ENCODE measurements at places on chromosomes 7 and 10.

DNA sequence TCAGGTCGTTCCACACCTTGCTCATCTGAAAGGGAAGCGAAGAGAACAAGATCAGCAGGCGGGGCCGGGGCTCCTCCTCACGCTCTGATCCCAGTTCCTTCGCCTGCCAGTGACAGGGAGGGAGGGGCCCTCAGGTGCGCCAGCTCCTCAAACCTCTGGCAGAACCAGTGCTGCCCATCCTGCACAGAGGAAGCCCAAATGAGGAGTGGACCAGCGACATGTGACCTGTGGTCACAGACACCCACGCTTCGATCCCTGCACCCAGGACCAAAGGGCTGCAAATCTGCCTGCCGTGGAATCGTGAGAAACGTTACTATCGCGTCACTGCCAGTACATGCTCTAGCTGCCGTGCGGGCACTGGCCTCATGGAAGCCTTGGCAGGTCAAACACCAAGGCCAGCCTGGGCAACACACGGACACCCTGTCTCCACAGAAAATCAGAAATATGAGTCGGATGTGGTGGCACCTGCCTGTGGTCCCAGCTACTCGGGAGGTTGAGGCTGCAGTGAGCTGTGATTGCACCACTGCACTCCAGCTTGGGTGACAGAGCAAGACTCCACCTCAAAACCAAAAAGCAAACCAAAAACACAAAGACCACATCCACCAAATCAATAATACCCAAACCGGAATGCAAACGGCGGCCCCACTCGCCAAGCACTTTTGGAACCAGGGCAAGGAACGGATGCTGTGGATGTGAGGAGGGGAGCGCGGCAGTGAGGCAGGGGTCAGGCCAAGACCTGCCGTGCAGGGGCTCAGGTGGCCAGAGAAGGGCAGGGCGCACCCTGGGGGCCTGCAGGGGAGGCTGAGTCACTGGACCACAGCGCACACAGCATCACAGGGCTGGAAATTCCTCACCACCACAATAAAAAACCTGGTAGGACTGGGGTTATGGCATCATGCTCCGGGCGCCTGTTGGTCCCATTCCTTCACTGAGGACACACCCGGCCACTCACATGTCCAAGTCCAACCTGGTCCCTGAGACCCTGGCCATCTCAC, 13.4 kb downstream of the NUDT1 start:
- DNase-seq = no peak

GRCh38 chr7:78516450-78516849, 717.9 kb downstream of the PHTF2 start:
- no peak for DNase-seq

DNA sequence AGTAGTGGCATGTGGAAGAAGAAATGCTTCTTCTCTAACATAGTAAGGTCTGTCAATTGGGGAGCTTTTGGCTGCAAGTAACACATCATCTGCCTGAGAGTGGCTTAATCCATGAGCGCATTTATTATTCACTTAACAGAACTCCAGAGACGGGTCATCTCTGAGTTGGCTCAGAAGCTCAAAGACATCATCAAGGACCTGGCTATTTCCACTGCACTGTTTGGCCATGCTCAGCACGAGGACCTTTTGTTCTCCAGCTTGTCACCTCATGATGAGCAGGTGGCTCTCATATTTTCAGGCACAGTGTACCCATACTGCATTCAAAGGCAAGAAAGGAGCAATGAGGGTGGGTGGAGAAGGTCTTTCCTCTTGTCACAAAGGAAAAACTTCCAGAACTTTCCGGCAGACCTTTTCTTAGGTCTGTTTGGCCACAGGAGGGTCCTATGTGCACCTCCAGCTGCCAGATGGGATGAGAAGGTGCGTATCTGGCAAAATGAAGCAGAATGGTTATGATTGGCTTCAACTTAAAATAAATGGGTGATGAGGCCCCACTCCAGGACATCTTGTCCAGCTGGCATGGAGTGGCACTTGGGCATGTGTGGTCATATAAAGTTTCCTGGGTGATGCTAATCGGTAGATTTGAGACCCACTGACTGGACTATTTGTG, 55.6 kb upstream of the SHH start:
- DNase-seq = no peak

DNA sequence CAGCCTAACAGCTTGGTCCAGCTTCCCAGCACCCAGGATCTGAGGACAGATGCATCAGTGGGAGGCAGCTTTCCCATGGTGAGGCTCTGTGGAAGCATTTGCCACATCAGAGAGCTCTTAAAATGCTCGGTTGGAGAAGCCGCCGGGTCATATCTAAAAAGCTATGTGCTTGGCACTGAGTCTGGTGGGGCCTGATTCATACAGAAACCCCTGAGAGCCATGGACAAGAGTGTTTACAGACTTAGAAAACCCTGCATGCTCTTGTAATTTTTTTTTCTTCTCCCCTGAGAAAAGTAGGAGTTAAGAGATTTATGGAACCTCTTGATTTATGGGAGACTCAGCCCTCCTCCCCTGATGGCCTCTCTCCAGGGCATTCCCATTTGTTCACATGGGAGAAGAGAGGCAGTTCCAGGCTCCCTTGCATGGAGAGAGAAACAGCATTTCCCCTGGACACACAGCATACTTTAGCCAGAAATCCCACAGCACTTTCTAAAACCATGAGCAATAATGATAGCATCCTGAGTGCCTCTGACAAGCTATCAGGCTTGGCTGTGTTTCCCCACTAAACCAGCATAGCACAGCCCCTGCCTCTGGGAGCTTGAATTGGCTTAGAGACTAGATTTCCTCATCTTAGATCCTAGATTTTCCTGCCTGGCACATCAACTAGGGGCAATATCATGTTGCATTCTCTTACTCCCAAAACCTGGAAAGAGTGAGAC, 322.1 kb upstream of the AUTS2 start:
- DNase-seq = no peak

- DNase-seq = no peak
Observed at GRCh38 chr10:46247808-46248569, 38.8 kb upstream of the ANTXRL start.

DNA sequence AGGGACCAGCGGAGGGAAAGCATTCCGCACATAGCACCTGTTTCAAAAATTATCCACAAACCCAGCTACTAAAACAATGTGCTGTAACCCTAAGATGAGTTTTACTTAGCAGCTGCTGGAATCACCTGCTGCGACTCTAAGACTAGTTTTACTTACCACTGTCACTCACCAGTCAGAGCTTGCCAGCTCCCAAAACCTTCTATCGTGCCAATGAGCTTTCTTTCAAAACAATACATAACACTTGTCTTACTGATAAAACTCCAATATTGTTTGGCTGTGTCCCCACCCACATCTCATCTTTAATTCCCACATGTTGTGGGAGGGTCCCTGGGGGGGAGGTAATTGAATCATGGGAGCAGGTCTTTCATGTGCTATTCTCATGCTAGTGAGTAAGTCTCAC, 18.4 kb downstream of the ST8SIA6 start:
- DNase-seq = no peak

DNA sequence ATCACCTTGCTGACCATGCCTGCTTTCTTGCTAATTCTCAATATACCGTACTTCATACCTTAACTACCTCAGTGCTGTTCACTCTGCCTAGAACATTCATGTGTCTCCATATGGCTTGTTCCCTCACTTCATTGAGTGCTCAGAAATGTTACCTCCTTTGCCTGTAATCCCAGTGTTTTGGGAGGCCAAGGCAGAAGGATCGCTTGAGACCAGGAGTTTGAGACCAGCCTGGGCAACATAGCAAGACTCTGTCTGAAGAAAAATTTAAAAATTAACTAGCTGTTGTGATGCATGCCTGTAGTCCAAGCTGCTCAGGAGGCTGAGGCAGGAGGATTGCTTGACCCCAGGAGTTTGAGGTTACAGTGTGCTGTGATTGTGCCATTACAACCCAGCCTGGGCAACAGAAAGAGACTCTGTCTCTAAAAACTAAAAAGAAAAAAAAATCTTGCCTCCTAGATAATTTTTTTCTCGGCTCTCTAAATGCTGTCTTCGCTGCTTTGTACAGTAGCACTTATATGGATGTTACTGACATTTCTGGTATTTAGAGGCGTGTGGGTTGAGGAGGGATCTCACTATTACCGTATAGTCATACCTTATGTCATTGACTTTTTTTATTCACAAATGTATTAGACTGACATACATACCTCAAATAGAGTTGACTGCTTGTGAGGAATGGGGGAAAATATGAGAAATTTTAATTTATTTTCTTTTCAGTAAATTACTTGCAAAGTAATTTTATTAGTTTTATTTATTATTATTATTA, 63.7 kb downstream of the LCOR start:
- no peak for DNase-seq

DNA sequence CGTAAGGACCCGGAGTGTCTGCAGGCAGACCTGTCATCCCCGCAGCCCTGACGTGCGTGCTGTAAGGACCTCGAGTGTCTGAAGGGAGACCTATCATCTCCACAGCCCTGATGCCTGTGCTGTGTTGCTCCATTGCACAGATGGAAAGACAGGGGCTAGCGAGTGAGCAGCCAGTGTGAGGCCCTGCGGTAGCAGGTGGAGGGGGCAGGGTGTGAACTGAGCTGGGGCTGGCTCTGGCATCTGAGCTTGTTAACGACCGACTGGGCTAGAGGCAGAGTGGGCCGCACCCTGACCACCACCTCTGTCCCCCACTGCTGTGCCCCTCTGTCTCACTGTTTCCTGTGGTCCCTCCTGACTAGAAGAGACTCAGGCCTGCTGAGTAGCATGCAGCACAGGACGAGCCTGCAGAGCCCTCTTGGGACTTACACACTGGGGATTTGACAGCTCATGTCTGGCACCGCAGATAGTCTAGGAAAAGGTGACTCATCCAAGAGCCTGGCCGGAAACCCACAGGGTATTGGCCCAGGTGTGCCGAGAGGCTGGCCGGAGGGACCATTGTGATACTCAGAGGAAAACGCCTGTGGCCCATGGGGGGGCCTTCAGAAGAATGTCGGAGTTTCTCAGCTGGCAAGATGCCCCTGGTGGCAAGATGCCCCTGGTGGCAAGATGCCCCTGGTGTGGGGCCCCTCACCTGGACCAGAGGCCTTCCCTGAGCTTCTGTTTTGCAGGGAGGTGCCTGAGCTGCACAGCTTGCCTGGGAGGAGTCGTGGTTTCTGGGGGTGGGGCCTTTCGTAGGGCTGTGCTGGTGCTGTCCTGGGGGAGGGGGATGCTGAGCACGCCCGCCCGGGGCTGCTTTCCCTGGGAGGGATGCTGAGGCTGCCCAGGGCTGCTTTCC, 34.3 kb downstream of the INPP5A start:
- DNase-seq = no peak

DNA sequence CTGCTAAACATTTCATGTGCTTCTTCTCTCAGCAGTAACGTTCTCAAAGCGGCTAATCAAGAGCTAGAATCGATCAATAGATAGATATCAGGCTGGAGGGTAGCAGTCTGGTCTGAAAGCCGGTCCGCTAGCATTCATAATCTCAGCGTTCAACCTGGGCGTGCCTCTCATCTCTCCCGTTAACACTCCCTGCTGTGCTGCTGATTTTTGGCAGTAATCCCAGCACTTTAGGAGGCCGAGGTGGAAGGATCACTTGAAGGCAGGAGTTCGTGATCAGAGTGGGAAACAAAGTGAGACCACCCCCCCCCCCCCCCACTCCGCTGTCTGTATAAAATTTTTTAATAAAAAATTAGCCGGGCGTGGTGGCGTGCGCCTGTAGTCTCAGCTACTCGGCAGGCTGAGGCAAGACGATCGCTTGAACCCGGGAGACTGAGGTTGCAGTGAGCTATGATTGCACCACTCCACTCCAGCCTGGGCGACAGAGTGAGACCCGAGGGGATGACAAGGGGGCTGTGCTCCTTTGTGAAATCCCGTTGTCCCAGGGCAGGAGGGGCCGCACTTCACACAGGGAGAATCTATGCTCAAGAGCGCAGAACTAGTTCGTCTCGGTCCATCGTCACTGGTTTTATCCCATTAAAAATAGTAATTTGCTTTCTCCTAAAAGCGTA, 624 bp upstream of the CEP55 start:
- no peak for DNase-seq

GRCh38 chr7:73683788-73684693, 644 bp downstream of the BUD23 start:
- DNase-seq = no peak

DNA sequence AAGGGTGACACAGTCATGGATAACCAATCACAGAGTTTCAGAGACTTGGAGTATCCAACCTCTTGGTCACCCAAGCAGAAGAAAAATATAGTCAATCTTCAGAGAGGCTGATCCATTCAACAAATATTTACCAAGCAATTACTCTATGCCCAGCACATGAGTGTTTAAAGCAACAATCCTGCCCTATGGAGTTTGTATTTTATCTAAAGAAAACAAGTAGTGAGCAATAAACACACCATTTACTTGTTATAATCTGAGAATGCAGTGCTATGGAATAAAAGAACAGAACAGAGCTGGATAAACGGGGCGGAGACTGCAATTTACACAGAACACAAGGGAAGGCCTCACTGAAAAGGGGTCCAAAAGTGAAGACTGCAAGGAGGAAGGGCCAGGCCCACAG, 63.8 kb downstream of the GRB10 start:
- no peak for DNase-seq

GRCh38 chr10:118742782-118743181, 12.0 kb downstream of the CACUL1 start:
- DNase-seq = no peak

GRCh38 chr7:133310232-133310862, 57.5 kb downstream of the EXOC4 start:
- DNase-seq = no peak

DNA sequence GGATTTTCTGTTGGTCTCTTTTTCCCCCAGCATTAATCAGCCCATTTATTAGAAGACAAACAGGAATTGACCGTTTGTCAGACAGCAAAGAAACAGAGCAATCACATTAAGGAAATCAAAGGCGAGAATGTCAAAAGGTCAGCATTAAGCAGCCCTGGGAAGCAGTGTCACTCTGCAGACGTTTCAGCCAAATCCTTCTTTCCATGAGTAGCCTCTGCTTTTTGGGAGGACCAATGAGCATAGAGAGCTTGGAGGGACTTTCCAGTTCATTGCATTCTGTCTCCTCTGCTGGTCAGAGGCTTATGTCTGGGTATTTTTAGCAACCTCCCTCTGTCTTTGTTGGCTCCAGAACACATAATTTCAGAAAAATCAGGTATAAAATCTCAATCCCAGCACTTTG, 481.4 kb downstream of the GALNT17 start:
- no peak for DNase-seq

GRCh38 chr7:91632234-91632940, 248.1 kb downstream of the MTERF1 start:
- DNase-seq = no peak

GRCh38 chr7:110534241-110534931, 556.5 kb upstream of the LRRN3 start:
- DNase-seq = no peak

- no peak for DNase-seq
Observed at GRCh38 chr10:5147255-5147980, 37.5 kb downstream of the AKR1C8 start.

Data from NCI-H524 treated with DMSO at 0.1 percent for 48 hours (cell line).